Fibroblast of the conjunctiva (primary cell): ENCODE measurements at places on chromosomes 13 and 19.
A peak's percentile ranks its signal among the peaks of the same experiment; 100 is the strongest.

DNA sequence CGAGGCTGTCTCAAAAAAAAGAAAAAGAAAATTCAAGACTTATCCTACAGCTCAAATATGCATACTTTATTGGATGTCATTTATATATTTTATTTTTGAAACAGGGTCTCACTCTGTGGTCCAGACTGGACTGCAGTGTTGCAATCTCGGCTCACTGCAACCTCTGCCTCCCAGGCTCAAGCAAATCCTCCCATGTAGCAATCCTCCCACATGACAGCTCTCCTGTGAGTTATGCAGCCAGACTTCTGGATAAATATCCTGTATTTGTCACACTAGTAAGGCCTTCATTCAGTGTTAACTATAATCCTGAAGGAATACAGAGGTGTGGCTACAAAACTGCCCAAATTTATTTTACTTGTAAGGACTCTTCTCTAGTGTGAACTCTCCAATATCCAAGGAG lies 7.2 kb downstream of the ZNF552 start:
- no peak for DNase-seq

DNA sequence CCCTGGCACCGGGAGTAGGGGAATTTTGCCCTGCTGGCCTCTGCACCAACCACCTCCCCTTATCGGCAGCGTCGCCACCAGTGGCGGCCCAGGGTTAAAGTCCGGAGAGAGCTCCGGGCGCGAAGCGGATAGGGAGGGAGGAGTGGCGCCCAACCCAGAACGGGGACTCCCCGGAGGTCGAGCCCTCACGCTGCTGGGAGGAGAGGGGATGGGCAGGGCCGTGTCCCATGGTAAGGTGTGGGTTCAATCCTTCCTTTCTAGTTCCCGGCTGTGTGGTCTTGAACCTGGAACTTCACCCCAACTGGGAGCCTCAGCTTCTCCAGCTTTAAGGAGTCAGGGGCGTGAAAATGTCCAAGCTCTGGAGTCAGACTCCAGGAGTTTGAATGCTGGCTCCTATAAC lies 23.3 kb upstream of the BCL3 start:
- DNase-seq = no peak

GRCh38 chr19:41144403-41144802 lies 30.2 kb downstream of the CYP2F1 start:
- peak; percentile 68 for DNase-seq

- peak; percentile 5 for DNase-seq
These were observed 9.5 kb upstream of the SUPT20H start for GRCh38 chr13:37068962-37069361.

DNA sequence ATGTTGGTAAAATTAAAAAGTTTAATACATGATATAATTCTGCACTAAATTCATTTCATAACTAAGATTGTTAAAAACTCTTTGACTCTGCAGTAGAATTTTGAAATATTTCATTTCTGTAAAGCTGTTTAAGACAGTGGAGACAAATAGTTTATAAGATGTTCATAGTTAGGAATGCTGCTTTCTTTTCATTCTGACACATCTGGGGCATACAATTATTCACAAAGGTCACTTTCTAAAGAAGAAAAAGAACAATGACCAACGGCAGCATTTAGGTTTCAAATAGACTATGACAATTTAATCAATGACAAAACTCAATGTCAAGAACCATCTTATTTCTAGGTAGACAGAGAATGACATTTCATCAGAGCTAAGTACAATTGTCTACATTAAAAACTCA lies 1422.1 kb downstream of the PCDH9 start:
- peak; percentile 18 for DNase-seq

- no peak for DNase-seq
These were observed 4.2 kb upstream of the MYH14 start for GRCh38 chr19:50199259-50199555.
